ENCODE measurements at places on chromosomes 5 and 9.

- DNase-seq = no peak
Measured at GRCh38 chr5:174343826-174344225, 298.3 kb downstream of the NSG2 start.

DNA sequence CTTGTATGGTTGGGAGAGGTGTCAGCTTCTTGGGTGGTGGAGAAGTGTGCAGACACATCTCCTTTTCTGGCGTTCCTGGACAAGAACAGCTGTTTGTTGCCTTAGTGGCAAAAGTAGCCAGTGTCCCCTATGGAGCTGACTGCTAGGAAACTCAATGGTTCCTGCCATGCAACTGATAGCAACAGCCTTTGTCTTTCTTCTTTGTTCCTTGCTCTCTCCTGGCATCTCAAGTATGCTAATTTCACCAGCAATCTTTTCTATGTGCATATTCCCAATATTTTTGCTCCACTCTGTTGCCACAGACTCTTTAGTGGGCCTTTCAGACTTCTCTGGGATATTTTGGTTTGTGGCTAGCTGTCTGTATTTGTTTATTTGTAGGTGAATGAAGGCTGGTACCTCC, 36.7 kb downstream of the FBXO4 start:
- no peak for DNase-seq

- DNase-seq = peak; percentile 46
Measured at GRCh38 chr9:111037708-111038330, 451 bp downstream of the LPAR1 start.

- peak; percentile 87 for DNase-seq
Measured at GRCh38 chr5:38258319-38259061, at the start of gene EGFLAM. Gene EGFLAM, plus strand, starts transcription at chr5:38258559. Its CDS starts 196 bp downstream, at chr5:38258755.

GRCh38 chr9:68416936-68417564, 60.6 kb downstream of the PGM5 start:
- DNase-seq = peak; percentile 74

DNA sequence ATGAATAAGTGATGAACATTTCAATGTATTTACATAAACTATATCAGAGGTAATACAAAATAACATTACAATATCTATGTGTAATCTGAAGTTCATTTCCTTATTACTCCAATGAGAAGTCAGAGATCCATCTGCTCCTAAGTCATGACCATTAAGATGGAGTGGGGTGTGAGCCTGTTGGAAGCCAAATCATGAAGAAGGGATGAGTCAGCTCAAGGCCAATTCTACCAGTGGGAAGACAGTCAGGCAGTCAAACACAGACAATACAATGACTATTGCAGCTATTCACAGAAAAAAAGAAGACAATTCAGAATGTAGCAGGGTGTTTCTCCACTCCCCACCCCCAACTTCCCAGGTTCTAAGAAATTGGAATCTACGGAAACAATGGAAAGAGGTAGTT, 155.0 kb downstream of the NFIB start:
- DNase-seq = no peak

Measured in NCI-H82 (cell line).